ENCODE measurements at places on chromosomes 13 and 19. TPM values are rescaled to one million over a fixed set of nuclear protein-coding genes. Genes with fewer than 3 reads are reported as not detected.

GRCh38 chr13:55000844-55001243 is 1972.2 kb downstream of the OLFM4 start:
- DNase-seq: no peak

GRCh38 chr13:101140087-101140770 is 276.1 kb downstream of the NALCN start:
- DNase-seq: no peak

- DNase-seq: no peak
Measured at GRCh38 chr13:102042746-102043145, 359.1 kb downstream of the FGF14 start.

DNA sequence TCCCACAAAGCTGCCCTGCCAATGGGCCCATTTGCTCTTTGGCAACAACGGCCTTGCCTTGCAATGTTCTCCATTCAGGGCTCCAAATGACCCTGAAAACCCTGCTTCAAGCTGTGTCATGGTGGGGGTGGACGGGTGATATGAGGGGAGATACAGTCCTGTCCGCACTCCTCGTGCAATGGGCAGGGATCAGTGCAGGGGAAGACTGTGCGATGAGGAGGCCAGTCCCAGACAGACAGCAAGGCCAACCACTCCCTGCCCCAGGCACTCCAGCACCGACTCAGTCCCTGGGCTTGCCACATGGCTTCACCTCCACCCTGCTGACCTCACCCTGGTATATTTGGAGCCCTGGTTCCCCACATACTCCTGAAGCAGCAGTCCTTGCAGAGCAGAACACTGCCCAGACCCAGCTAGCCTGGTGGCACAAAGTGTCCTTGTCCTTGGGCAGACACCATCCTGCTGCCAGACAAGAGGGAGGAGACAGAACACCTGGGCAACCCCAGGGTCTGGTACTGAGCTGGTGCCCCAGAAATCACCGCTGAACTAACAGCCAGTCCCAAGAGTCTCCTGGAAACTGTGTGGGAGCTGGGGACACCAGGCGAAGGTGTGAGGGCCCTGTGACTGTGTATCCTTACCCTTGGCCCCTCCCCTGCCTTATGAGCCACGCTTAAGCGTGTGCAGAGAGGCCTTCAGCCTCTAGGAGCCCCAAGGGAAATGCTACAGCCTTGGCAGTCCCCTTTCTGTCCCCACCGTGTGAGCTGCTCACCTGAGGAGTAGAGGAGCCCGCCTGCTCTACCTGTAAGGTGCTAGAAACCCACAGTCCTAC is 9.1 kb upstream of the SLC35E1 start:
- no peak for DNase-seq

LGALS14 gene
- total RNA-seq: not detected

- DNase-seq: no peak
Measured at GRCh38 chr19:34171539-34171876, 796 bp upstream of the LSM14A start.

GRCh38 chr19:38211766-38212165 is 12.3 kb downstream of the DPF1 start:
- no peak for DNase-seq

DNA sequence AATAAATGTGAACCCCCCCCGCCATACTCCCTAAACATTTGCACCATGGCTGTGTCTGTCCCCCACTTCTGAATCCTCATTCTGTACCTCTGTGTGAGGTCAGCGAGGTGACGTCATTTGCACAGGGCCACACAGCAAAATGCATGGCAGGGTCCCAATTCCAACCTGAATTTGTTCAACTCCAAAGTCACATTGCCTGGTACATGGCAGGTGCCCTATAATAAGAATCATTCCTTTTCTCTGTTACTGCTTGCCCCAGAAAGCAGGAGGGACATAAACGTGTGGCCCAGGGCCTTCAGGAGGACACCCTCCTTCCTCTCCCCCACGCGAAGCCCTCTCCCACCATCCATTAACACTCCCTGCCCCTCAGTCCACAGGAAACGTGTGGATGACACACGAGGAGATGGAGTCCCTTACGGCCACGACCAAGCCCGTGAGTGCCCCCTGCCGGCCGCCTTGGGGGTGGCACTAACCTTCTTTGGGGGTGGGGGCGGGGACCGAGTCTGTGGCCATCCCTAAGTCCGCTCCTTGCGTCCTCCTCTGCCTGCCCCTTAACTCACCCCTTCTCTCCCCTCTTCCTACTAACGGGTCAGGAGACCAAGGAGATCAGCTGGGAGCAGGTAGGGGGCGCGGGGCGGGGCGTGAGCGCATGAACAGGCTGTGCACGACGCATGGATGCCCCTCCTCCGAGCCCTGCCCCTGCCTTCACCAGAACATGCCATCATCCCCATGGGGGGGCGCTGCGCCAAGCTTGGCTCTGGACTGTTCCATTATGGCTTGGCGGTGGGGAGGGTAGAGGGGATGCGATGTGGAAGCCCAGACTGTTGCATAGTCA is 9.4 kb downstream of the HRC start:
- peak; percentile 69 for DNase-seq

HSD17B14 gene
- total RNA-seq: 2.0 TPM

DNA sequence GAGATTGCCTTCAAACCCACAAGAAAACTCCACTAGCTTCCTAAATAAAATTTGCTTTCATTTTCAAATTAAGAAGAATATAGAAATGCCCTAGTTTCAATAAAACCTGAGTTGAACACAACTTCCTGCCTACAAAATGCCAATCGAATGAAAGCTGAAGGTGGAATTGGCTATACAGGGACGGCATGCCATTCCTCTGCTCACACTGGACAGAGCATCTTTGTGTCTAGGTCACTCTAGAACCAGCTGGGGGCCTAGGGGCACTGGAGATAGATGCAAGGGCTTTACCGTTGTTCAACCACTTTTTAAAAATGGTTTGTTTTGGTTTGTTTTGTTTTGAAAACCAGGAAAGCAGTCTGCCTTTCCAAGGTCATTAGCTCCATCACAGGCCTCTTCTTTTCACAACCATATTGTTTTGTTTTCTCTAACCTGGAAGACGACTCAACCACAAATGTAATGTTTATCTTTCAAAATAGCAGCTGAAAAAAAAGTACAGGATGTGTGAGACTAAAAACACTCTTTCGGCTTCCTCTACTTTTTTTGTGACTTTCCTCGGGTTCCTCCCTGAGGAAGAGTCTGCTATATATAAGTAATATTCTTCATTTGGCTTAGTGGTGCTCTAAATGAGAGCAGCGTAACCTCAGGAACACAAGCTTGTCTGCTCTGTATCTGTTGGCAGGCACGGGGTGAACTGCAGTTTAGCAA is 11.9 kb upstream of the ITM2B start:
- no peak for DNase-seq

NDUFS7 gene
- total RNA-seq: 52.3 TPM

DNA sequence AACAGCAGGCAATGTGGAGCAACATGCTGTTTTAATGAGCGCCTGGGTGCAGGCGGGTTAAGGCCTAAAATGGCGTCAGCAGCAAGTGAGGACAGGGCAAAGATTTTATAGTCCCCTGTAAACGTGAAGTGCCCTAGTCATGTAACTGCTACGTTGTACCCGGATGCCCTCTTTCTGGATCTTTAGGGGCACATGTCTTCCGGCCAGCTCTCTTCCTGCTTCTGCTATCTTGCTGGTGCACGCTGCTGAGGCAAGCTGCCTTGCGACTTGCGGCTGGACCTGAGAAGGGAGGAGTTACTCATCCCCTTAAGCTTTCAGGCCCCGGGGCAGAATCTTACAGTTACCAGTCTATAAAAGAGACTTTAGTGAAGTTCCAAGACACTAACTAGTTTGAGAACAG is 303.6 kb upstream of the DACH1 start:
- DNase-seq: no peak

DNA sequence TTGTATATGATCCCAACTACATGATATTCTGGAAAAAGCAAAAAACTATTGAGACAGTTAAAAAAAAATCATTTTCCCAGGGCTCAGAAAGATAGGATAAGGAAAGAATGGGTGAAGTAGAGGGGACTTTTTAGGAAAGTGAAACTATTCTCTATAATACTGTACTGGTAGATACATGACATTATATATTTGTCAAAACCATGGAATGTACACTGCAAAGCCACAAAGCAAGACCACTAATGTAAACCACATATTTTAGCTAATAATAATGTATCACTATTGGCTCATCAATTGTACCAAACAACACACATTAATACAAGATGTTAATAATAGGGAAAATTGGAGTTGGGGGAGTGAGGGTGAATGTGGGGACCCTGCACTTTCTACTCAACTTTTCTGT is 182.6 kb downstream of the EFNB2 start:
- DNase-seq: no peak

GRCh38 chr13:112869202-112870050 is 99.6 kb upstream of the MCF2L start:
- no peak for DNase-seq

- peak; percentile 48 for DNase-seq
Measured at GRCh38 chr19:3176715-3177501, 1.7 kb upstream of the S1PR4 start.

GRCh38 chr13:72456486-72456885 is 270.9 kb downstream of the MZT1 start:
- DNase-seq: no peak

- no peak for DNase-seq
Measured at GRCh38 chr19:21856773-21857514, 21.0 kb upstream of the ZNF43 start.

DNA sequence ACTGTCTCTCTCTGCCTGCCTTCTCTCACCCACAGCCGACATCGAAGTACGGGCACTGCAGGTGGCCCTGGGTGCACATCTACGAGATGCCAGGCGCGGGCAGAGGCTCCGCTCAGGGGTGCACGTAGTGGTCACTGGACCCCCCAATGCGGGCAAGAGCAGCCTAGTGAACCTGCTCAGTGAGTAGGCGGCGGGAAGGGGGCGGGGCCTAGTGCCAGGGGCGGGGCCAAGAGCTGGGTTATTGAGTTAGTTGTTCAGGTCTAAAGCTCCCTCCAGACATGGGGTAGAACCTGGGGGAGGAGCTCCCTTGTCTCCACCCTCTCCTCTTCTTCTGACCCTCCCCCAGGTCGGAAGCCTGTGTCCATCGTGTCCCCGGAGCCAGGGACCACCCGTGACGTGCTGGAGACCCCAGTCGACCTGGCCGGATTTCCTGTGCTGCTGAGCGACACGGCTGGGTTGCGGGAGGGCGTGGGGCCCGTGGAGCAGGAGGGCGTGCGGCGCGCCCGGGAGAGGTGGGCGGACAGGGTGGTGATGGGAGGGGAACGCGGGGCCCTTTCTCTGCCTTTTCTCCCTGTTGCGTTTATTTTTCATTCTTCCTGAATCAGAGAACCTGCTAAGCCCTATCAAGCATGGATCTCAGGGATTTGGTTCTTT is 1.9 kb downstream of the GTPBP3 start:
- DNase-seq: no peak

- no peak for DNase-seq
Measured at GRCh38 chr19:34165295-34165738, 7.0 kb upstream of the LSM14A start.

DNA sequence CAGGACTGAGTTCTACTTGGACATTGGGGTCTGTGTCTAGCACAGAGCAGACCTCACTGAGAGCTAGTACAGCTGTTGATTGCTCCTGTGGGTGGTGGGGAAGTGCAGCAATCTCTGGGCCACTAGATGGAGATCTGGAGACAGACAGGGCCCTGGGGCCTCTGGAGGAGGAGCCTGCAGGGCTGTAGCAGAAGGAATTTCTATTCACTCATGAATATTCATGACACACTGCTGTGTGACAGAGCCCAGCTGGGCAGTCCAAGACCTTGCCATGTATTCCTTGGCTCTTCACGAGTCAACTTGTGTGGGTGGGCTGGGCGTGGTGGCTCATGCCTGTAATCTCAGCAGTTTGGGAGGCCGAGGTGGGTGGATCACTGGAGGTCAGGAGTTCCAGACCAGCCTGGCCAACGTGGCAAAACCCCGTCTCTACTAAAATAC is 37.5 kb downstream of the SUGP2 start:
- peak; percentile 46 for DNase-seq

KLK4 gene
- not detected for total RNA-seq

KLK1 gene
- 0.40 TPM for total RNA-seq

DNA sequence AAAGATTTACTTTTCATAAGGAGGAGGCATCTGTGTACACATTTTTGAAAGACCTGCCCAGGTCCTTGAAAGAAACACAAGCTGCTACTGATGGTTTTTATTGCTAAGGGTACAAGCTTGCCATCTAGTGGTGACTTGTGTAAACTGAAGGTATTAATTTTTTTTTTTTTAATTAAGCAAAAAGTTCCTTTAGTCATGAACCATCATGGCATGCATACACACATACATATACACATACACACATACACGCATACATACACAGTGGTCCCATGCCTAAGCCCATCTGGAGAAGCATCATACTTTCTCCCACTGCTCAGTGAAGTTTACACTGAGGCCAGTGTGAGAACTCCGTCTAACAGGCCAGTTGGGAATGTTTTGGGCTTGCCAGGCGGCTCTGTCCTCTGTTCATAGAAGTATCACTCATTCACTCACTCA is 312.5 kb downstream of the DCLK1 start:
- peak; percentile 29 for DNase-seq

- no peak for DNase-seq
Measured at GRCh38 chr13:39020853-39021462, 16.9 kb downstream of the PROSER1 start.

PEAK3 gene
- total RNA-seq: not detected

UNC13A gene
- 0.69 TPM for total RNA-seq

PSG7 gene
- total RNA-seq: not detected

- DNase-seq: no peak
Measured at GRCh38 chr13:51820016-51820597, 16.1 kb upstream of the DHRS12 start.

GRCh38 chr19:56900573-56901097 is 60.1 kb upstream of the PEG3 start:
- no peak for DNase-seq

- no peak for DNase-seq
Measured at GRCh38 chr13:99272481-99272880, 14.3 kb upstream of the GPR18 start.

DNA sequence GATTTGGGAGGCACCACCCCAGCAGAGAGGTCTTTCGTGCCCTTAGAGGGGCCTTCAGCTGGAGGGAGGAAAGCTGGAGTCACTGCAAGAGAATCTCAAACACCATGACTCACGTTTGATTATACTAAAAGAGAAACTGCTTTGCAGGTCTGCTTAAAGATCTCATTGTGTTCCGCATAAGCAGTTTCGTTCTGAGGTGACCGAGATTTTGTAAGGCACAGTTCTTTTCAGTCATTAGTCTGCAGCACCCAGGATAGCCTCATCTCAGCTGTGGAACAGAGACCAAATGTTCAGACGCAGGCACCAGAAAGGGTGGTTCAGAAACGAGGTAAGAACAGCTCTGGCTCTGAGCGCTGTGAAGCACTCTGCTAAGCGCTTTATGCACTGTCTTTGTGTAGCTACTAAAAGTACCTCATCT is 71.2 kb upstream of the GTF3A start:
- no peak for DNase-seq

DNA sequence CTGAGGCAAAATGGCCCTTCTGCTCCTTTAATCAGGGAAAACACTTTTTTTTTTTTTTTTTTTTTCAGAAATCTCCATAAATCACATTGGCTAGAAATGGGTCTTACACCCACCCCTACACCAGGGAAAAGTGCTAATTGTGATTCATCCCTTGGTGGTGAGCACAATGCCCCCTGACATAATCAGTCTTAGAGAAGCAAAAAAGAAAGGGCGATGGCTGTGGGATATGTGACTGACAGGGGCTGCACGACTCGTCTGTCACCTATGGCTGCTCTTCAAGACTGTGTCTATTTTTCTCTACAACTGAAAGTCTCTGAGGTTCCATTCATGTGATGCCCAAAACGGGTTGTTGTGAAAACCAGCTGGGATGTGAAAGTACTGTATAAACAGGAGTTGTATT is 3.6 kb upstream of the GPC6 start:
- no peak for DNase-seq
